ENCODE measurements at places on chromosomes 3 and 15.

DNA sequence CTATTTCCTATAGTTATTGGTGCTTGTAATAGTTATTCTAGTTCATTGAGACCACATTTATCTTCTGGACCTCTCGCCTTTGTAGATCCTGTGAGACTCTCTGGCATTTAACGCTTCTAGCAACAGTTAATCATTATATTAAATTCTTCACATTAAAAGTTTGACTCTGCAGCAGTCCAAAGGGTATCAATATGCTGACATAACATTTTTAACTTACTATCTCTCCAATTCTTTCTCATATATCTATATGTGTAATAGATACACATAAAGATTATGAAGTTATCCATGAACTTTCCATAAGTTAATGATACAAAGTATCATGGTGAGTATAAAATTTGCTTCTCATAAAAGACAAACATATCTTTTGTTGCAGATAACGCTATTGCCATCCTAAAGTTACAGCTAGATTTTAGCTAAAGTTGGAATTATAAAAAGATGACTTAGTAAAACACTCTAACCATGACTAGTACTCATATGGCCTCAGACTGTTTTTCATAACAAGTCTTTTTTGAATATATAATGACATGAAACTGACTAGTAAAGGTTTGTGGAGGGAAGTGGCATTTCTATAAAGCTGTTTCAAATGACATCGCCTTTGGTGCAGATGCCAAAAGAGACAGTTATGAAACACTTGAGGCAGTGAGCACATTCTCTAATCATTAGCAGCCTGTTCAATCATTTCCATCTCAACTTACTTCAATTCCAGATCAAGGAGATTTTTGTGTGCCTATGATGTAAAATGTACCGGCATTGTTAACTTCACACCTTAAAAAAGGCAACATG lies 379.3 kb upstream of the CBLB start:
- DNase-seq = no peak

GRCh38 chr3:151426341-151426657 lies 34.6 kb downstream of the IGSF10 start:
- no peak for DNase-seq

- DNase-seq = no peak
Measured at GRCh38 chr3:158830391-158830790, 28.5 kb downstream of the MFSD1 start.

GRCh38 chr15:73704869-73705645 lies 20.9 kb downstream of the CD276 start:
- peak; percentile 17 for DNase-seq

DNA sequence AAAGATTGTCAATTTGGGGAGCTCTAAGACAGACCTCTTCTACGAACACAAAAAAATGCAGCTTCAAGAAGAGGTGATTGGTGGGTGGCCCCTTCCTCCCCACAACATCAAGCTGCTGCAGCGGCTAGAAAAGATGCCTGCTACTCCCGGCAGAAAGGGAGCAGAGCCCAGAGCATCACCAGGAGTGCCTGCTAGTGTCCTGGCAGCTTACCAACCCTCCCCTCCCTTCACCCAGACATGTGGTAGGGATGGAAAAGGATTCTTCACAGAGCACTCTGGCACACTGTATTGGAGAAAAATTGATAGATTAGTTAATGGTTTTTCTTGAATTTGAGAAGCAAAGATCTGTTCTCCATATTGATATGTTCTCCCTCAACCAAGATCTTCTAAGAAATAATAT lies 10.8 kb downstream of the IP6K1 start:
- no peak for DNase-seq

DNA sequence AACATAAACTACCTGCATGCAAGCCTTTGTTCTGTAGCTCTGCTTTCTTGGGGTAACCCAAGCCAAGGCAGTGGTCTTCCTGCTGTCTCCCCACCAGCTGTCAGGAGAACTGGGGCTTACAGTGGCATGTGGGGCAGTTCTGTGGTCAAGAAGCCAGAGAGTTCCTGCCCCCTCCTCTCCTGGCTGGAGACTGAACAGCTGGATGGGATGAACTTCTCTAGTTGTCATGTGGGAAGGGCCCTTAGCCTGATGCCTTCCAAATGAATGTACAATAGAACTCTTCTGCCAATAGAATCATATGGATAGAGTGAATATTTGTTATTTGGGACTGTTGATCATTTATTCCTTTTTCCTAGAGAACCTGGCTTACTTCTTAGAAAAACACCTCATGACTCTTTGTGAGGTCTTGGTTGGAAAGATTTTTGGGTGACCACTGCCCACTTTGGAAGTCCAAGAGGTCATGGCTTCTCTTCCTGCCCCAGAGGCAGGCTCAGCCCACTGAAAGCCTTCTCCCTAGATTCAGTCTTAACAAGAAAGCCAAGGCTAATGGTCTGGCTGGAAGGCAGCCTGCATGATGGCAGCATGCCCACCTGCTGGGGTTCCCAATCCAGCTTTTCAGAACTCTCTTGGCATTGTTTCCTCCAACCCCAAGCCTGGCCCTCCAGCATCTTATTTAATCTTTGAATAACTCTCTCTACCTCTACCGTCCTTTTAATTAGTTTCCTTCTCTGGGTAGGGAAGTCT lies 462.9 kb upstream of the PROK2 start:
- no peak for DNase-seq

- no peak for DNase-seq
Measured at GRCh38 chr15:96274698-96275097, 55.8 kb upstream of the NR2F2 start.

- DNase-seq = no peak
Measured at GRCh38 chr3:128174675-128175590, 21.7 kb downstream of the EEFSEC start.

DNA sequence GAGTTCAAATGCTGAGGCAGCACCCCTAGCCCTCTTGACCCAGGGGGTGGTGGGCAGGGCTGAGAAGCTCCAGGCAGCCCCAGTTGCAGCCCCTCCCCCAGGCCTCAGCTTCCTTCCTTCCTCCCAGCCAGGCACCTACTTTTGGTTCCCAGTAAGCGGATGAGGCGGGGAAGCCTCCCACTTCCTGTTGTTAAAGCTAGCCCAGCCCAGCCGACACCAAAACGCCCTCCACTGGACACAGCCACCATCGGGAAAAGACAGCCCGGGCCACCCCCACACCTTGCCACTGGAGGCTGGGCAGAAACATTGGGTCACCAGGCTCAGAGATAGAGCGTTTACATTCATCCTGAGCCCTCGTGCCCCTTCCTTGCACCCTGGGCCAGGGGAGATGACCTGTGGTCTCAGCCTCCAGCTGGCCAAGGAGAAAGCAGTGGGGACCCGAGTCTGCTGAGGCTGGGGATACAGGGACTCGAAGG lies 3.5 kb downstream of the DUSP7 start:
- DNase-seq = no peak

GRCh38 chr3:124489506-124489905 lies 240.7 kb upstream of the UMPS start:
- no peak for DNase-seq

- no peak for DNase-seq
Measured at GRCh38 chr3:194275721-194276120, 75.4 kb downstream of the CPN2 start.

GRCh38 chr3:5051772-5052171 lies 70.3 kb upstream of the ARL8B start:
- no peak for DNase-seq

DNA sequence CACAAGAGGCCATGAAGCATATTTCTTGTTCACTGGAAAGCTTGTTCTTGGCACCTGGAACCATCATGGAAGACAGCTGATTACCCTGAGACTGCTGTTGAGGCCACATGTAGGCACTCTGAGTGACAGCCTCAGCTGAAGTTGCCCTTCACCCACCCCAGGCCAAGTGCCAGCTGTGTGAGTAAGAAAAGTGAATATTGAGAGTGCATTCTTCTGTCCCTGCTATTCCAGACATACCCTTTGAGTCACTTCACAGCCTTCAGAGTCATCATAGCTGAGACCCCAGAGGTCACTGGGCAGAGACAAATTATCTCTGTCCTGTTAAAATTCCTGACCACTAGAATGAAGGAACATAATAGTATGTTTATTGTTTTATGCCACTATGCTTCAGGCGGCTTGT lies 79.6 kb downstream of the NFKBIZ start:
- DNase-seq = no peak

- no peak for DNase-seq
Measured at GRCh38 chr3:151558661-151559060, 97.8 kb upstream of the IGSF10 start.

DNA sequence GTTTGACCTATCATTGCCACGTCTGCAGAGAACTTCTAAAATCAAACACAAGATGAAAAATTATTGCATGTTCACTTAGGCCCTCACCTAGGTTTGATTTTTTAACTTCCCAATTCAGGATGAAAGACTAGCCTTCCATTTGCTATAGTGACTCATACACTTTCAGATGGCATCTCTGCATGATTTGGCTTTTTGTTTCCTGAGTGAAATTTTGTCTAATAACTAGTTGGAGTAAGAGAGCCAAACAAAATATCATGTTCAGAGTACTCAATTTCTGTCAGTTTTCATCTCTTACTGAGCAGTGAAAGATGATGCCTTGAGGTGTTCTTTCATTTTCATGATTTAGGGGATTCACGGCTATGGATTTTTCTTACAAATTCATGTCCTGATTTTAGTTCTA lies 122.9 kb downstream of the NSUN3 start:
- no peak for DNase-seq

DNA sequence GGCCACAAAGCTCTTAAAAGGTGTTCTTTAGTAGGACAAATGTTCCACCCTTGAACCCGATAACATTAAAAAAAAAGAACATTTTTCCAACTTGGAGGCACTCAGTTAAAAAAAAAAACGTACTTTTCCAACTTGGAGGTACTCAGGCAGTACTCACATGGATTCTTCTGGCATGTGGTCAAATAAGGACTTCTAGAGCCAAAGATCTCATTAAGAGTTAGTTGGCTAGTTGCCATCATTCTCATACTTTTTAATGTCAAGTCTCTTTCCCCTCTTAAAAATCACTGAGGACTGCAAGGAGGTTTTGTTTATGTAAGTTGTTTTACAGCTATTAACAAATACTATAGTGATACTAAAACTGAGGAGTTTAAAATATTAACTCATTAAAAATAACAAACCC lies 101.0 kb downstream of the CADPS start:
- DNase-seq = no peak

- no peak for DNase-seq
Measured at GRCh38 chr3:31416980-31417379, 115.7 kb upstream of the STT3B start.

DNA sequence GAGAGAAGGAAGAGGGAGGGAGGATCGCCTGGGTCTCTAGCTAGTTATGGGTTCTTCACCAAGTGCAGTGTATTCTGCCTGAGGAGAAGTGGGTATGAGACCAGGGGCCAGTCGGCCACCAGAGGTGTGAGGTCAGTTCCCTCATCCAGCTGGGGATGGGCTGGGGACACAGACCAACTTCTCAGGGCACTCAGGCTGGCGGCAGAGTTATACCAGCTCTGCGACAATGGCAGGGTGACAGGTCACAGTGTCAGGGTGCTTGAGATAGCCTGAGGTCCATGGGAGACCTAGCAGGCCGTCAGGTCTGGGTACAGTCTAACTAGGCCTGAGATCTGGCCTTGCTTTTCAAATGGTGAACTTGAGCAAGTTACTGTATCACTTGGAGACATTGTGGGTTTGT lies 31.4 kb upstream of the PLXNA1 start:
- DNase-seq = no peak

DNA sequence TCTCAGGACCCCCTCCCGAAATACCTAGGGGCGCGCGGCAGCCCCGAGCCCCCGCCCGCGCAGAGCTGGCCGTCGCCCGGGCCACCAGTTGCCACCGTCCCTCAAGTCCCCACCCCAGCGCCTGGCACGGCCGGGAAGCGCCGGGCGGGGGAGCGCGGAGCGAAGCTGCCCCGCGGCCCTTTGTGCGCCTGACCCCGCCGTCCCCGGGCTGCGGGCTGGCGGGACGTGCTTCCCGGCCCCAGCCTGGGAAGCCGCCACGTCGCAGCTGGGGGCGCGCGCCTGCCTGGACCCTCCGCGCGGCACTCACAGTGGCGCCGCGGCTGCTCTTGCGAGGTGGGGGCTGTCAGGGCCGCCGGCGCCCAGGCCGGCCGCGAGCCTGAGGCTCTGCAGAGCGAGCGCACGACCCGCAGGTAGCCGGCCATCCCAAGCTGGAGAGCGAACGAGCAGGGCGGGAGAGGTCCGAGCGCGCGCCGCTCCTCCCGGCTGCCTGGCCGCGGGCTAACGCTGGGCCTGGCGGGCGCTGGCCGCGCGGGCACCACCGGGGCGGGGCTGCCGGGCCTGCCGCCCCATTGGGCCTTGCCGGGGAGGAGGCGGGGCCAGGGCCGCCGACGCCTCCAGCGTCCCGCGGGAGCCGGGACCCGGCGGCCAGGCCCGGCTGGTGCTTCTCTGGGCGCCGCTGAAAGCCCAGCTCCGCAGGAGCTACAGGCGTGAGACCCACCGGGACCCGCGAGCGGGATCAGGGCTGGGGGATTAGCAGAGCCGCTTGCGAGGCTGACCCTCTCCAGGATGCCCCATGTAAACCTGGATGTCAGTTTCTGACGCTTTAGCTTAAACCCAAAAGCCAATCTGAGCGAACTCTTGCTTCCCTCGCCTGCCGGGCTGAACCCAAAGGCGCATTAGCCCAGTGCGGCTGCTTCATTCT lies at the start of gene IDH2:
TSS of gene IDH2 (minus strand) at position 500 of the 922 bp plus-strand sequence. CDS start at position 422, 78 bp downstream.
- peak; percentile 78 for DNase-seq

- DNase-seq = no peak
Measured at GRCh38 chr3:5245927-5246326, 58.4 kb downstream of the EDEM1 start.

DNA sequence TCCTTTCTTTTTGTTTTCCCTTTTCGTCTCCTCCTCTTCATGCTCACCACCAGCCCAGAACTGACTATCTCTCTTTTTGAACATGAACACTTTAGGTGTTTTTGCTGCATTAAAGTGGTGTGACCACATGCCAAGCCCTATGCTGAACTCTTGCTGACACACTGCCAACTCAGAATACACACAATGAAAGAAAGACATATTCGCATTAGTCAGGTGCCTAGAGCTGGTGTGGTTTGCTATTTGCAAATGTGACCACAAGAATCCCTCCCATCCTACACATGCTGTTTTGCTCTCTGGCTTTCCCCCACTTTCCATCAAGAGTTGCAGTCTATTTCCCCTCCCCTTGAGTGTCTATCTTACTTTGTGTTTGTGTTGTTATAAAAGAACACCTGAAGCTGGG lies 967.8 kb upstream of the CFAP20DC start:
- peak; percentile 80 for DNase-seq
